Colonic mucosa (tissue), 4 donors: ENCODE measurements at places on chromosomes 5 and 9. TPM values are rescaled to one million over a fixed set of nuclear protein-coding genes. Genes with fewer than 3 reads are reported as not detected.

DNA sequence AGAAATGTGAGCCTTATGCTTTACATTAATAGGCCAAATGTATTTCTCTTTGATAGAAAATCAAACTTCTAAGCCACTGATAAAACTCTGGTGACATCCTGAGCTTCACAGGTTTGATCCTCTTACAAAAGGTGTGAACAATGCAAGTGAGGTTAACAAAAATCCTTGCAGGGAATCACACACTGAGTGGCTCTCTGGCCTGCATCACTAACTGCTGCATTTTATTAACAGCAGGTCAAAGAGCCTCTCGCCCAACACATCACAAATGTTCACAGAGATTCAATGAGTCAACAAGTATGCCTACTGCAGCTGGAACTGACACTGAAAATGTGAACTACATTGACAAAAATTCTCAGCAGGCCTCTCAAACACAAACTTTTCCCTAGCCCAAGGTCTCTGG, 122.3 kb downstream of the SEMA5A start:
- no peak for DNase-seq

- DNase-seq = no peak
These were observed 3.6 kb upstream of the TMEM38B start for GRCh38 chr9:105690742-105691141.

Gene PCDHB16
- 0.53 TPM for total RNA-seq

Gene AJM1
- 11.5 TPM for total RNA-seq

Gene HCN1
- total RNA-seq = 0.11 TPM

Gene OGN
- total RNA-seq = 13.9 TPM

GRCh38 chr9:92608909-92609445, 61.0 kb downstream of the IPPK start:
- no peak for DNase-seq
